ENCODE measurements at places on chromosomes 1 and 21. TPM values are rescaled to one million over a fixed set of nuclear protein-coding genes. Genes with fewer than 3 reads are reported as not detected.

- DNase-seq: no peak
Observed at GRCh38 chr21:34878940-34879339, 170.2 kb downstream of the RUNX1 start.

DNA sequence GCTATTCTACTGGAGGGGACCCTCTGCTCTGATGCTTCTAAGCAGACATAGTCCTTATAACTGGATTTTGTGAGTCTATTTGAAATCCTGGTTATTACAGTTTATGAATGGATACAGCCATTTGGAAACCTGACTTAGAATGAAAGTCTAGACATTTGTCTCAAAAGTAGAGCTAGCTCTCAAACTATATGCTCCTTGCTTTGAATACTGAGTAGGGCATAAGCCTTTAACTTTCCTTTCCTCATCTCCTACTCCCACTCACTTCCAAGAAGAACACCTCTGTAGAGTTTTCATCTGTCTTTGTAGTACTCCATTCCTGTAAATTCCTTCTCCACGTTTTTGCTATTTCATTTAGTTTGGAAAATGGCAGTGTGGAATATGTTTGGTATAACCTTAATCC lies 9.0 kb upstream of the ARID1A start:
- DNase-seq: peak; percentile 11

DNA sequence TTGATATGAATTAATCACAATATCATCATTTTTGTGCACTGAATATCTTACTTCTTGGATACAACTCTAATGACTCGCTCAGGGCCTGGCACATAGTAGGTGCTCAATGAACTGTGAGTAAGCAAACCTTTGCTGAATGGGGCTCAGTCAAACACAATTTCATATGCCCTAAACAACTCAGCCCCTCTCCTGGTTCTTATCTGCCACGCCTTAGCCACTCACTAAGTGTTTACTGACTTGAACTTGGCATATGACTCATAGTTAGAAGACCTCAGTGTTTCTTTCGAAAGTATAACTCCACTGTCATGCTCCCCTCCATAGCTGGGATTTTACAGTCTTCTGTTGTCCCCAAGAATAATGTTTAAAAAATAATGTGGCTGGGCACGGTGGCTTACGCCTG lies 4.8 kb upstream of the IFNLR1 start:
- peak; percentile 44 for DNase-seq

DNA sequence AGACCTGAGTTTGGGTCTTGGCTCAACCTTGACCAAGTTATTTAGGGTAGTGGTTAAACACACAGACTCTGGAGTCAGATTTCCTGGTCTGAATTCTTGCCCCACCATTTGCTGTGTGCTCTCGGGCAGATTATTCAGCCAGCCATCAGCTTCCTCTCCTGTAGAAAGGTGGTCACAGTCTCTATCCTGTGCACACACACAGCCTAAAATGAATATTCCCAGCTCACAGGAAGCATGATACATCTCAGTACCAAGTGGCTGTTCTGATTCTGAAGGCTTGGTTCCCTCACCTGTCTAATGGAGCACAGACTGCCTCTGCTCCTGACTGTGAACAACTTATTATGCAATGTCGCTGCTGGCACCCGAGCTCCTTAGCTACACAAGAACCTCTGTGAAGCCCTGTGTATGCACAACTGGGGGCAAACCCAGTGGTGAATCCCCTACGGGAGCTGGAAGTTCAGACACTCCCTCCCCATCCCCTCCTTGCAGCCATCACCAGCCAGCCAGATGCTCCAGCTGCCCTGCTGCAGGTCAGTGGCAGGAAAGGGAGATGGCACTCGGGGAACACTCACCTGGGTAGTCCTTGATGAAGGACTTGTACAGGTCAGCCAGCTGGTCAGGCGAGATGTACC lies 13.7 kb downstream of the ENO1 start:
- DNase-seq: no peak

GRCh38 chr1:241406421-241406820 lies 49.4 kb upstream of the RGS7 start:
- DNase-seq: no peak

GRCh38 chr1:209057083-209057482 lies 526.4 kb upstream of the CAMK1G start:
- DNase-seq: no peak

GRCh38 chr1:174258148-174258550 lies 98.8 kb downstream of the RABGAP1L start:
- peak; percentile 53 for DNase-seq

- DNase-seq: no peak
Observed at GRCh38 chr1:204139088-204139487, 12.8 kb downstream of the ETNK2 start.

DNA sequence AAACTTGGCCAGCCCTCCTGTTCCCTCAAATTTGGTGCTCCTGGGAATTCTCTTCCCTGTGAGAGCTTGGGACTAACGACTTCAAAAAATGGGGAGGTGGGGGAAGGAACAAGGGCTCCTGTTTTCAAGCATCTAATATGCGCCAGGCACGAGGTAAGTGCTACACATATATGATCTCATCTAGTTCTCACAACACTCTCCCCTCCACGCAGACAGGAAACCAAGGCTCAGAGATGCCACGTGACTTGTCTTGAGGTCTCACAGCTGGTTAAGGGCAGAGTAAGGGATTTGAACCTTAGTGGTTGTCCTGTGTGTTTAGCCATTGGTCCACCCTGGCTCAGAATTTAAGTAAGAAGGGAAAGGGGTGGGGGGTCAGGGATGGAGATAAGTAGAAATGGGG lies 125.9 kb downstream of the DMRTB1 start:
- peak; percentile 89 for DNase-seq

DNA sequence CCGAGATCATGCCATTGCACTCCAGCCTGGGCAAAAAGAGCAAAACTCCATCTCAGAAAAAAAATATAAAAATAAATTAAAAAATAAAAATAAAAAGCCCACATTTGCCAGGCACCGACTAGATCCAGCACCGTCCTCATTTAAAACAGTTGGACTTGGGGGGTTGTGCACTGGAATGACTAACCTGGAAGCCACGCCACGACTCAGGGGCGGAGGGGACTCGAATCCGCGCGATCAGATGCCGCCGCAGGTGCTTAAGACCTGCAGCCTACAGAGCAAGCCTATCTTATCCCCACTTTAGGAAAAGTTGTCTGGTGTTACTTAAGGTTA lies 38.5 kb downstream of the ZBTB8OS start:
- no peak for DNase-seq

DNA sequence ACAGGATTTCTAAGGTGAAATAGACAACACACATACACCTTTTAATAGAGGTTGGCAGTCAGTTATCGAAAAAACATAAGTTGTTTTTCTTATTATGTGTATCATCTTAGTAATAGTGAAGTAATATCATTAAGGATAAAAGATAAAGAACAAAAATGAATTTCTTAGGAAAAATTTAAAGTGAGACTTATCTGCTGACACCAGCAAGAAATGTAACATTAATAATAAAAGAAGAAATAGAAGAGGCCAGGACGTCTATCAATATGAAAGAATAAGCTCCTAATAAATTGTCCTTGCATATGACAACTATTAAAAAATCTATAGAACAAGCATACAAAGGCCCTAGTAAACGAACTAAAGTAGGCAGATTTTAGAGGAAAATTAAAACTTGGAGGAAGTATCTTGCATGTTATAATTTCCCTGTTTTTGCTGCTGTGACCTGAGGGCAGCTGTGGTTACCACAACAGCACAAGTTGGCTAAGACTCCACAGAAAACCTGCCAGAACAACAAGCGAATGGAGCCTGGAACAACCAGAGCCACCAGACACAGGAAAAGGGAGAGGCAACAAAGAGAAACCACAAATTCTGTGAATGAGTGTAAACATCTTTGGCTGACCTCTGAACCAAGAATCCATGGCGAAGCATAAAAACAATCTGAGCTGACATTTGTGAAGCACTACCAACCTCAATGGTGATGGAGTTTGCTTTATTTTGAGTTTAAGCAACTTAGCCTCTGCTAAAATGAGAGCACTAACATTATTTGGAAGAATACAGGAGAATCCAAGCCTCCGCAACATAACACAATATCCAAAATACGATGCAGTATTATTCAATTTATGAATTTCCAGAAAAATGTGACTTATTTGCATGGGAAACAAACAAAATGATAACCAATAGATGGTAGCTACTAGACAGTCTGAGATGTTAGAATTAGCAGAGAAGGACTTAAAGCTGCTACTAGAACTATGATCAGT lies 207.5 kb downstream of the KCNT2 start:
- DNase-seq: peak; percentile 96

Gene SPATA45
- total RNA-seq: 2.9 TPM

Gene TNFRSF18
- total RNA-seq: not detected

Gene SLC35F3
- total RNA-seq: 0.98 TPM

Gene IL10
- total RNA-seq: not detected

Gene CD1B
- total RNA-seq: not detected
